D721Med (cell line): ENCODE measurements at places on chromosomes 3 and 15.

DNA sequence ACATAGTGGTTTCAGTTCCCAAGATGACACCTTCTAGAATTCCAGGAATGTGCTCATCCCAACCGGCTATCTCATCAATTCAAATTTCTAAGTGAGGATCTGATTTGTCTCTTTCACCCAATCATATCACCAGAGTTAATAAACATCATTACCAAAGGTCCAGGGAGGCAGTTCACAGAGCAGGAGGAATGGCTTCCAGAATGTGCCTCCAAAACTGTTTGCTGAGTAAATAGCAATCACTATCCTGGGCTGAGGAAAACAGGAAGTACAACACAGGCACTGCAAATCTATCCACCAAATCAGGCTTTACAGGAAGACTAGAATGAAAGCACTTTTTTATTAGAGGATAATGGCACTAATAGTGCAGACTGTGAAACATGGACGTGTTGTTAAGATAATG lies 61.5 kb downstream of the OSBPL10 start:
- no peak for DNase-seq

DNA sequence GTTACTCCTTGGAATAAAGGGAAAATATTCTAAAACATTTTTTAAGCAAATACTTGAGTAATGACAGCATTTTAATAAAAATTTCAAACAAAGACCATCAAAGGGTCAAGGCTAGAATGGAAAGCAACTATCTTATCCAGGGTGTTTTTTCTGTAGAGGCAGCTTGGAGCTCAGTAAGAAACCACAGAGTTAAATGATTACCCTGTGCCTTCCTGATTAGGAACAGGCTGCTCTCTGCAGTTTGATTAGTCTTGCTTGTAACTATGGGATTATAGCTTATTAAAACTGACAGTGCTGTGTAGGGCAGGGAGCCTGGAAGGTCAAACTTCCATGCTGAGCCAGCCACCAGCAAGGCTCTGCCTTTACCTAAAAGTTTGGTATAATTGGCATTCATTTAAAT lies 33.1 kb downstream of the QTRT2 start:
- peak; percentile 30 for DNase-seq

GRCh38 chr3:32592696-32593353 lies 22.2 kb upstream of the DYNC1LI1 start:
- DNase-seq = no peak

DNA sequence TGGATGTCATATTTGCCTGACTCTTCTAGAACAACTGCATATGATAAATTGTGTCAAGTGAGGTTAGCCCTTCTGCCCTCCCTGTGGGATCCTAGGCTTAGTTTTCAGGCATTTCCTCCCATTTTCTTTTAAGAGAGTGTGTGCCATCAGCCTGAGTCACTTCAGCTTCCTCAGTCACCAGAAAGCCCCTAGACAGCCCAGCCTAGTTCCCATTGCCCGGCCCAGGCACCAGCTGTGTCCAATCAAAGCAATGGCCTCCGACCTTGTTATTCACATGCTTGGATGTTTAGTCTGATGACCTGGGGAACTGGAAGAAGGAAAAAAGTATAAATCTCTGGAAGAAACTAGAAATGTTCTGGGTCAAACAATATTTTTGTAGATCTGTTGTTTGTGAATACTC lies 221.9 kb upstream of the LRIG1 start:
- no peak for DNase-seq

- no peak for DNase-seq
Observed at GRCh38 chr3:102114264-102114979, 265.1 kb downstream of the NFKBIZ start.

DNA sequence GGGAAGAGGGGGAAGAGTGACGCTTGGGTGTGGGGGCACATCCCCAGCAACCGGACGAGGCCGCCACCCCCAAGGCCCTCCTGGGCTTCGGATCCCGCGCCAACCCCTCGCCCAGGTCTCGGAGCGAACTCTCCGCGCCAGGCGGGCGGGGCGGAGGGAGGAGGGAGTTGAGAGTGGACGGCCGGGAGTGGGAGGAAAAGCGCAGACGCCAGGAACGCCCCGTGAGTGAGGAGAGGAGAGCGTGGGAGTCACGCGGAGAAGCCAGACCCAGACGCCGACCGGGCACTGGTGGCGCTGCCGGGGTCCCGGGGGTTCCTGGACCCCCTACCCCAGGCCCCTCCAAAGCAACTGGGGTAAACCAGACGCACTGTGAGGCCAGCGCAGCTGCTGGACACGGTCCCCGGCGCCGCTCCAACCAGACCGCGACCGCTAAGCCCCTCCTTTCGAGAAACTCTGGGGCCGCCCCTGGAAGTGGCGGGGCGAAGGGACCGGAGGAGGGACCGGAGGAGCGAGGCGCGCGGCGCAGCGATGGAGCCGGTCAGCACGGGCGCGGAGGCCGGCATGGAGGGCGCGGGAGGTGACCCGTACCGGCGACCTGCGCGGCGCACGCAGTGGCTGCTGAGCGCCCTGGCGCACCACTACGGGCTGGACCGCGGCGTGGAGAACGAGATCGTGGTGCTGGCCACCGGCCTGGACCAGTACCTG lies at the start of gene EFCC1:
TSS of gene EFCC1 (plus strand) at position 204 of the 705 bp plus-strand sequence. CDS start at position 529, 325 bp downstream.
- DNase-seq = no peak

DNA sequence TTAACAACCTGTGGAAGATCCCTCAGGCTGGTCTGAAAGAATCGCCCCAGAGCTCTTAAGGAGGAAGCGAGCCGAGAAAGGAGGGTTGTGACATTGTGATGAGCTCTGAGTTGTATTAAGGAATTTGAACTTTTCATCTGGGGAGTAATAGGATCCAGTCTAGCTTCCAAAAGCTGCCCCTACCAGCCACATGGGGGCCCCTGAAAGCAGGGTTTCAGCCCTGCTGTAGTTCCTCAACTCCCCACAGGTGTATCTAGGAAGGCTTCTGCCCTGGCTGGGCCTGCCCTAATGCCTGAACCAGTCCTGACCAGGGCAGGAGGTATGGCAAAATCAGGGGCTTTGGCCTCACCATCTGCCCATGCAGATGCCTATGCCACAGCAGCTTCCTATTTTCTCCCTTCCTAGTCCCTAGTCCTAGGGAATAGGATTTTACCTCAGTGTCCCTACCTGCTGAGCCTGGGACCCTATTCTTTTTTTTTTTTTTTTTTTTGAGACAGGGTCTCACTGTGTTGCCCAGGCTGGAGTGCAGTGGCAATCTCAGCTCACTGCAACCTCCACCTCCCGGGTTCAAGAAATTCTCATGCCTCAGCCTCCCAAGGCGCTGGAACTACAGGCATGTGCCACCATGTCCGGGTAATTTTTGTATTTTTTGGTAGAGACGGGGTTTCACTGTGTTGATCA lies 5.0 kb upstream of the AP3S2 start:
- DNase-seq = no peak

- DNase-seq = no peak
Observed at GRCh38 chr3:57910990-57911389, 97.2 kb upstream of the FLNB start.
